ENCODE measurements at places on chromosomes 6 and 20.

- DNase-seq = no peak
Observed at GRCh38 chr6:5481750-5482149, 220.4 kb downstream of the FARS2 start.

DNA sequence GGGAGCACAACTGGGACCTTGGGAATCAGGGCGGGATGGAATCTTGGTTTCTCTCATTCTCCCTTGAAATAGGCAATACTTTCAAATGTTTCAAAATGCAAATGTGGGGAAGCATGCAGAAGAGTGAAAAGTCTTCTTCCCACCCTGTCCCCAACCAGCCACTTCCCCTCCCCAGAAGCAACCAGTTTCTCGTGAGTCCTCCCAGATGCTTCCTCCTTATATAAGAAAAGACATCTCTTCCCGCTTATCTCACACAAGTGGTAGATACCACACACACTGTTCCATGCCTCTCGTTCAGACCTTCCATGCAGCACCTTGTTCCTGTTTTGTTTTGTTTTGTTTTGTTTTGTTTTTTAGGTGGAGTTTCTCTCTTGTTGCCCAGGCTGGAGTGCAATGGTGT lies 25.1 kb downstream of the HCK start:
- DNase-seq = no peak

DNA sequence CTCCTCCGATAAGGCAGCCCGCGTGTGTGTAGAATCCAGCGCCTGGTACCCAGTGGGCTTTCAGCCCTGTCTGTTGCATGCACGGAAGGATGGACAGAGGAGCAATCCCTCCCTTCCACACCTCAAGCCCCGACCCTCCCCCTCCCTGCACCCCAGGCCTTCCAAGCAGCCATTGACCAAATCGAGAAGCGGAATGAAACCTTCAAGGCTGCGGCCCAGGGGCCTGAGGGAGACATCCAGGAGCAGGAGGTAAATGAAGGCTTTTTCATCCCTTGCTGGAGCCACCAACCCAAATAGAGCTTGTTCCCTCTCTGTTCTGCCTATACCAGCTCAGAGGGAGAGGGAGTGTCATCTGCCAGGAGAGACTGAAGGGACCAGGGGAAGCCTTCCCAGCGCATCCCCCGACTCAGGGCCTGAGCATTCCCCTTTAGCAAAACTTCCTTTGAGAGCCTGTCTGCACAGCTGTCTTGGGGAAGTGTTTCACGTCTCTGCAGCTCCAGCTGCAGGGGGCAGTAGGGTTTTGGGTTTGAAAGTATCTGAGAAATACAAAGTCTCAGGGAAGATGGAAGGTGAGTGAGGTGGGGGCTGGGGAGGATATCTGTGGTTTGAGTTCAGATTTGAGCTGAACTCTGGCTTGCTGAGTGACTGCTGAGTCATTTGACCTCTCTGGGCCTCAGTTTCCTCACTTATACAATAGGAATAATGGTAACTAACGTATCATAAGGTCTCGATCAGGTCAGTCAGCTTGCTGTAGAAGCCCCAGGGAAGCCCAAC lies 16.1 kb downstream of the FGD2 start:
- DNase-seq = no peak

DNA sequence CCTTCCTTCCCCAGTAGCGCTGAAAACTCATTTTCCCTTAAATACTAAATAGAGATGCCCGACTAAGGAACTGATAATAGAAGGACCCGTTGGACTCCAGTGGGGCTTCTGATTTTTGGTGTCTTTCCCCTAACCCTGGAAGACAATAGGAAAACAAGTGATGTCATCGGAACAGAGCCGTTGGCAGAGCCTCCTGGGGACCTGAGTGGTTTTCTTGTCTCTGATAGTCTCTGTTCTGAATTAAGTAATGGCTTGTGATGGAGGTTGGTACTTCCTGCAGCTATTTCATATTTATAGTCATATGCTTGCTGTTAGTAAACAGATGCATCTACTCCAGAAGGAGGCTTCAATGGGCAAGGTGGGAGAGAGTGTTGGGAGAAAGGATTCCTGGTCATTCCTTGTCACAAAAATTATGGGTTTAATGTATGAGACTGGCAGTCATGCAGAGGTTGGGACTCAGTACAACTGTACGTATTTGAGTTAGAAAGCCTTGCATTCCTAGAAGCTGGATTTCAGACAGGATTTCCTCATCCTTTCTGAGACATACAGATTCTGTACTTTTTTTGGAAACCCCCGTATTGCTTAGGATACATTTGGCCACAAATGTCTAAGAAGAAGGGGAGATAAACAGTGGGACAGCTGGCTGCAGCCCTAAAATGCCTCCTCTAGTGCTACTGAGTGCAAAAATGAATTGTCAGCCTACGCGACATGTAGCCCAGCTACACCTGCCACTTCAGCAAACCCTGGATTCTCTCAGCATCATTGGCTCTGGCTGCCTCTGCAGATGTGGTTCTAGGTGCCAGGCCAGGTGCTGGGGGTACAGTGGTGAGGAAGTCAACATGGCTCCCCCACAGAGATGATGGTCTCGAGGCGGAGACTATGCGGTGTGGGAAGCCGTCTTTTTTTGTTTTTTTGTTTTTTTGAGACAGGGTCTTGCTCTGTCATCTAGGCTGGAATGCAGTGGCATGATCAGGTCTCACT lies 38.1 kb downstream of the CDS2 start:
- no peak for DNase-seq

- DNase-seq = no peak
Observed at GRCh38 chr6:108565893-108566292, 5.2 kb downstream of the FOXO3 start.

DNA sequence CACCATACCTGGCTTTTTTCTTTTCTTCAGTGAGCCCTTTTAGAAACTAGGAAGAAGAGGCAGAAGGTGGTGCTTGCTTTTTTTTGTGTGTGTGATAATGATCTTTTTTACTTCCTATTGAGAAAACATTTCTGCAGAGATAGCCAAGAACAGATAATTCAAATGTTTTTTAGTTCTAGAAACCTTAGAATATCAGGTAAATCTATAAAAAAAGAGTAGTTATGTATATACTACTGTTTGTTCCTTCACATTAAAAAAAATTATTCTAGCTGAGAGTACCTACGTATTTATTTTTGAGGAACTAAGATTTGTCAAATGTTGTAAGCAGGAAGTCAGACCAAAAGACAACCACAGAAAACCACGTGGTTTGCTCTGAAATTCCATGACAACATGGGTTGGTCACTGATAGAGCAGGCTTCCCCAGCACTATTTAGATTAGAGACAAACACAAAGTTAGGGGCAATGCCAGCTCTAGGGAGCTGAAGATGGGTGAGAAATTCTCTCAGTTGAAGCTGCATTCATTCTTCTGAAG lies 12.8 kb downstream of the STK4 start:
- no peak for DNase-seq

GRCh38 chr6:5068153-5068751 lies 16.9 kb upstream of the PPP1R3G start:
- DNase-seq = no peak

DNA sequence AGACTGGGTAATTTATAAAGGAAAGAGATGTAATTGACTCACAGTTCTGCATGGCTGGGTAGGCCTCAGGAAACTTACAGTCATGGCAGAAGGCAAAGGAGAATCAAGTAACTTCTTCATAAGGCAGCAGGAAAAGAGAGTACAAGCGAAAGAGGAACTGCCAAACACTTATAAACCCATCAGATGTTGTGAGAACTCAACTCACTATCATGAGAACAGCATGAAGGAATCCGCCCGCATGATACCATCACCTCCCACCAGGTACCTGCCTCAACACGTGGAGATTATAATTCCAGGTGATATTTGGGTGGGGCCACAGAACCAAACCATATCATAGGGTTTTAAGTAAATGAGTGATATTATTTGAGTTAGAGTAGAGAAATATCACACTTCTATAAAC lies 189.3 kb downstream of the TSHZ2 start:
- no peak for DNase-seq

GRCh38 chr6:74902089-74902488 lies 303.8 kb downstream of the COL12A1 start:
- DNase-seq = no peak

GRCh38 chr20:63070301-63070625 lies 63.5 kb upstream of the BHLHE23 start:
- DNase-seq = no peak

GRCh38 chr6:139490482-139490881 lies 116.0 kb upstream of the CITED2 start:
- no peak for DNase-seq

- no peak for DNase-seq
Observed at GRCh38 chr20:44746367-44747165, 901 bp downstream of the KCNK15 start.

GRCh38 chr6:37783856-37784584 lies 35.5 kb upstream of the ZFAND3 start:
- no peak for DNase-seq

GRCh38 chr6:18707714-18708439 lies 320.7 kb downstream of the RNF144B start:
- no peak for DNase-seq

DNA sequence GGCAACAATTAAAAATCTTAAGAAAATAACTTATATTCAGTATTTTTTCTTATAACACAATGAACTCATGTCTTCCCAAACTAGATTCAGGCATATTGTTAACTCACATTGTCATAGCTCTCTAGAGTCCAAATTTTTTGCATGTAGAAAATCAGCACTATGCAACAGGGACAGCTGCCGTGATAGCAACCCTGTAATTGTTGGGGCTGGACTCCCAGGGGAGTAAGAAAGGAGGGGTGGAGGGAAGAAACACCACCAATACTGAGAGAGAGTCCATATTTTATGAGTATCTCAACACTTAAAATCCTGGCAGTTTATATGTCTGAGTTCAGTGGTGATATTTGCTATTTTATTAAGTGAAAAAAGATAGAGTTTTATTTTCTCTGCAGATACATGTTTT lies 89.6 kb upstream of the HS3ST5 start:
- no peak for DNase-seq

GRCh38 chr6:70371454-70372105 lies 41.7 kb upstream of the FAM135A start:
- DNase-seq = peak; percentile 75

DNA sequence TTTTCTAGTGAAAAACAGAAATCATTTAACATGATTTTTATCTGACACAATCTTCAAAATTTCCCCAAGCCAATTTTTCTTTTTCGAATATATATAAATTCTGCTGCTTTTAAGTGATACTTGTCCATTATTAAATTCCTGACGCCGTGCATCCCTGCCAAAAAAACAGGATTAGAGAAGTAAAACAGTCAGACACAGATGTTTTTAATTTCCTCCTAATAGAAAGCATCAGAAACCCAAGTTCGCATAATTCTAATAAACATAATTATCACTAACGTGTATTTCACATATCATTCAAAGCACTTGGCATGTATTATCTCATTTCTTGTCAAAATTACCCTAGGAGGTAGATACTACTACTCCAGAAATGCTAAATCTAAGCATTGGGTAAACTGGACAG lies 179.5 kb downstream of the ZFP64 start:
- DNase-seq = no peak

GRCh38 chr6:103047567-103047966 lies 1654.1 kb downstream of the GRIK2 start:
- DNase-seq = no peak

GRCh38 chr6:157538168-157538567 lies 157.2 kb downstream of the ZDHHC14 start:
- no peak for DNase-seq

- no peak for DNase-seq
Observed at GRCh38 chr20:2797136-2797983, 3.1 kb downstream of the CPXM1 start.

DNA sequence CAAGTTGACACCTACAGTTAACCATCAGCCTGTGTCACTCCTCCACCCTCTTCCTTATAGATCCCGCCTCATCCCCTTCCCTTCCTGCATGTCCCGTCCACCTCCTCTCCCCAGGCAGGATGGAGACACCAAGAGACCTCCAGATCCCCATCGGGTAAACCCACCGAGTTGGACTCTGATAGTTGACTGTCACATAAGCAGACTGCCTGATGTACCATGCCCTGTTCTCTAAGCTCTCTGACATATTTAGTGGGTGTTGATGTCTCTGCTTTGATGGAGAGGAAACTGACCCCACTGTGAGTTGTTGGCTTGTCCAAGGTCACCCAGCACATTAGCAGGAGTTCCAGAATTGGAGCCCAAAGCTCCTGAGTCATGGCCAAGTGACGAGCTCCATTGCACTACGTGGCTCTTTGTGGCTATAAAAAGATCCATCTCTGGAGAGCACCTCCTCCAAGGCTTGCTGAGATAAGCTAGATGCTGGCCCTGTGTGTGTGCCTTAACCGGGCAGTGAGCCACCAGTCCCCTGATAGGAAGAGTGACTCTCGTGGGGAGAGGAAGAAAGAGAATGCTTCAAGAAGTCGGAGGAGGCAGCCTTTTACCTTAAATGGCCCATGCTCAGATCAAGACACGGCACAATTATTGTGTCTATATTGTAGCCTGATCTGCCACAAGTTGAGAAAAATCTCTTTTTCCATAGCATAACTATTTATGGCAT lies 236.0 kb upstream of the ECI2 start:
- DNase-seq = no peak
